ENCODE measurements at places on chromosomes 5 and 9. TPM values are rescaled to one million over a fixed set of nuclear protein-coding genes. Genes with fewer than 3 reads are reported as not detected.
A peak's percentile ranks its signal among the peaks of the same experiment; 100 is the strongest.

- no peak for DNase-seq
- H3K27me3 ChIP-seq, result no peaks in the 10 kb centered on the region
- H3K36me3 ChIP-seq, result no peaks in the 10 kb centered on the region
- no peak overlapping the region for H3K4me3 ChIP-seq
- no peak overlapping the region for H3K27ac ChIP-seq
These were observed 21.3 kb downstream of the HTR4 start for GRCh38 chr5:148633067-148633377.

DNA sequence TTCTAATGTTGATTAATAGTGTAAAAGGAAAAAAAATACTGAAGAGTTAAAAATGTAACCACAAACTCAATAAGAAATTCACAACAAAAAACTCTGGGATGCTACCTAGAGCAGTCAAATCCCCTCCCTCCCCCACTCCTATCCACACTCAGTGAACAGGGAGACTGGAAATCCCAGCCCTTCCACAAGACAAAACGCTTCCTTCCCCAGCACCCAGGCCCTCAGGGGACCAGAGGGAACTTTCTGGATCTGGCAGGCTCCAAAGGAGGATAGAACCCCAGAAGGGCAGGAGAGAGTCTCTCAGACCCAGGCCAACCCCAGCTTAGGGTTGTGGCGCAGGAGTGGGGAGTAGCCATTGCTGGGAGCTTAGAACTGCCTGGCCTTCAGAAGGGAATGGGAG is 55.0 kb downstream of the DCP2 start:
- no peak overlapping the region for H3K4me3 ChIP-seq
- H3K4me1 ChIP-seq, result peaks cover 48% of the 10 kb centered on the region

DNA sequence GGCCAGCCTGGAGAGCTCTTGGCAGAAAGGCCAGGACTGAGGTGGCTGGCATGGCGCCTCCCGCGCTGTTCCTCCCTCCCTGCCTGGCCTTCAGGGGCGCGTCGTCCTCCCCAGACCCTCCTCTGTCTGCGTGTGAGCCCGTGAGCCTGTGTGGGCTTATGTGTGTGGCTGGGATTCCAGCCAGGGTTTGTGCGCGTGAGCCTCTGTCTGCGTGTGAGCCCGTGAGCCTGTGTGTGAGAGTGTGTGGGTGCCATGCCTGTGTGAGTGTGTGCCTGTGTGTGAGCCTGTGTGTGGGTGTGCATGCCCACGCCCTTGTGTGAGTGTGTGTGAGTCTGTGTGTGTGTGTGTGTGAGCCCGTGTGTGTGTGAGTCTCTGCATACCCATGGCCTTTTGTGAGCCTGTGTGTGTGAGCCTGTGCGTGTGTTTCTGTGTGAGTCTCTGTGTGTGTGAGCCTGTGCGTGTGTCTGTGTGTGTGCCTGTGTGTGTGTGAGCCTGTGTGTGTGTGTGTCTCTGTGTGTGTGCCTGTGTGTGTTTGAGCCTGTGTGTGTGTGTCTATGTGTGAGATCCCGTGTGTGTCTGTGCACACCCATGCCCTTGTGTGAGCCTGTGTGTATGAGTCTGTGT is 13.0 kb downstream of the RXRA start:
- H3K4me1 ChIP-seq, result peaks cover 14% of the 10 kb centered on the region
- H3K27me3 ChIP-seq, result no peaks in the 10 kb centered on the region
- peak; percentile 51 for DNase-seq

- H3K4me1 ChIP-seq, result no peaks in the 10 kb centered on the region
- no peaks in the 10 kb centered on the region for H3K36me3 ChIP-seq
- H3K27ac ChIP-seq, result no peak overlapping the region
- H3K27me3 ChIP-seq, result no peaks in the 10 kb centered on the region
These were observed 593.1 kb downstream of the MAT2B start for GRCh38 chr5:164098531-164098930.

DNA sequence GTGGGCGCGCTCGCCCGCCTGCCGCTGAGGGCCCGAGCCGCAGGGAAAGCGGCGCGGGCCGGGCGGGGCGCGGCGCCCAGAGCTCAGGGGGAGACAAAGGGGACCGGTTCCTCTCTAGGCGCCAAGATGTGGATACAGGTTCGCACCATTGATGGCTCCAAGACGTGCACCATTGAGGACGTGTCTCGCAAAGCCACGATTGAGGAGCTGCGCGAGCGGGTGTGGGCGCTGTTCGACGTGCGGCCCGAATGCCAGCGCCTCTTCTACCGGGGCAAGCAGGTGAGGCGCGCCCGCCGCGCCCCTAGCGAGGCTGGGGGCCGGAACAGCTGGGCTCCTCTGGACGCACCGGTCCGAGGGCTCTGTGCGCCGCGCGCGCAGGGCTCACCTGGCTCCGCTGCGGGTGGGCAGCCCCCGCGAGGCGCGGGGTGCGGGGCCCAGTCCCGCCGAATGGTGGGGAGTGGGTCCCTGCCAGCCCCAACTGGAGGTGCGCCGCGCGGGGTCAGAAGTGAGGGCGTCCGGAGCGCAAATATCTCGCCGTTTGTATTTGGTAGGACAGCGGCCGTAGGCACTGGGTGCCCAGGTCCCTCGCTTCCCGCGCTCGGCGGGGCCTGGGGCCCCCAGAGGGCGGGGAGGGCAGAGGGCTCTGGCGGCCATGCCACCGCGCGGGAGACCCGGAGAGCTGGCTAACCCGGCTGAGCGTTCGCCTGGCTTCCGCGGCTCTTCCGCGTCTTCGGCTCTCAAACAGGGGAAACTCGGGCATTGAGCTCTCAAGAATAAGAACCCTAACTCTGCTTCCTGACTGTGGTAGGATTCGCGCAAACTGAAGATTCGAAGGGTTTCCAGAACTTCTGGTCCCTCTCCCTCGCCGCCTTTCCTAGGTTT is 607 bp downstream of the UHRF2 start:
- peak overlapping the region; percentile 85 for H3K4me3 ChIP-seq
- peak overlapping the region; percentile 86 for H3K27ac ChIP-seq
- no peaks in the 10 kb centered on the region for H3K36me3 ChIP-seq
- peaks cover 3% of the 10 kb centered on the region for H3K27me3 ChIP-seq
- no peak for DNase-seq

Gene GDNF
- 20.5 TPM for total RNA-seq

Gene TMEM203
- total RNA-seq, result 30.9 TPM
